ACHN (cell line): ENCODE measurements at places on chromosomes 12 and 14.

DNA sequence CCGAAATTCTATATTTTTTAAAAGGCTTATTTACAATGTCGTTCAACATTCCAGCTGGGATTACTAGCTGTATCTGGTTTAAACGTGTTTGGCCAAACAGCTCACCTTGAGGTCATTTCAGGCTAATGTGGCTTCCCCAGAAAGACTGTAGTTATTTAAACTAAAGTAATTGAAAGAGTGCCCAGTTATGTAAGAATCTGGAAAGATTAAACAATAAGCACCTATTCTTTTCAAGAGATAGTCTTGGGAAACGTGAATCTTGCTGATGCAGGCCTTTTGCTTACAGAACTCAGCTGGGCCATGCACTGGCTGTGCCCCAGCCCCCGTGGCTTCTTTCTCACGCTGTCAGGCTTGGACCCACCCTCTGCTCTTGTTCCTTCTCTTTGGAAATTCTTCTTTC, 24.4 kb downstream of the GLRX5 start:
- DNase-seq: no peak

- DNase-seq: no peak
These were observed 74.9 kb downstream of the CRADD start for GRCh38 chr12:93751864-93752610.

DNA sequence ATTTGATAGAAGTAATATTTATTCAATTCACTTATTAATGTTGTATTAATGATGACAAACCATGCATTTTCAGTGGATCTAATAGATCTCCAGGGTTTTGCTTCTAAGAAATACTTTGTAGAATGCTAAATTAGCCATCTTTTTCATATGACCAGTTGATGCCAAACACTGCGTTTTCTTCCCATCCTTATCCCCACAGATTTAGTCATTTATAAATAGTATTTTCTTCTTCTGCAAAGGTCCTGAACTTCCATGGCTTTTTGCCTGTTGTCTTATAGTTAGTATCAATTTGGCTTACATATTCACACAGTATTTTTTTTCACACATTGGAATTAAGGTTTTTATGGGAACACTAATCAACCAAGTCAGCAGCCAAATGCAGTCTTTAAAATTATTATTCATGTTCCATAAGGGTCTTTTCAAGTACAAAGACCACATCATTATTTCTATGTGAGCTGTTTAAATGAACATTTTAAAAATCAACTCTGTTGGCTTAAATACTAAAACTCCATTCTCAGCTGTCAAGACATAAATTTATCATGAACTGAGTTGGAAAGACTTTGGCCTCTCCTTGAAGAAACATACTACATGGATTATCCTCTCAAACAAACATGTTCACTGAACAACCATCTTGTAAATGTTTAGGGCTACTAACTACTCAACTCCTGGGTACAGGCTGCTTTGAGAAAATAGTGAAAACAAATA, 1278.4 kb upstream of the FLRT2 start:
- DNase-seq: no peak

GRCh38 chr14:69153152-69153872, 393 bp upstream of the DCAF5 start:
- peak; percentile 92 for DNase-seq

DNA sequence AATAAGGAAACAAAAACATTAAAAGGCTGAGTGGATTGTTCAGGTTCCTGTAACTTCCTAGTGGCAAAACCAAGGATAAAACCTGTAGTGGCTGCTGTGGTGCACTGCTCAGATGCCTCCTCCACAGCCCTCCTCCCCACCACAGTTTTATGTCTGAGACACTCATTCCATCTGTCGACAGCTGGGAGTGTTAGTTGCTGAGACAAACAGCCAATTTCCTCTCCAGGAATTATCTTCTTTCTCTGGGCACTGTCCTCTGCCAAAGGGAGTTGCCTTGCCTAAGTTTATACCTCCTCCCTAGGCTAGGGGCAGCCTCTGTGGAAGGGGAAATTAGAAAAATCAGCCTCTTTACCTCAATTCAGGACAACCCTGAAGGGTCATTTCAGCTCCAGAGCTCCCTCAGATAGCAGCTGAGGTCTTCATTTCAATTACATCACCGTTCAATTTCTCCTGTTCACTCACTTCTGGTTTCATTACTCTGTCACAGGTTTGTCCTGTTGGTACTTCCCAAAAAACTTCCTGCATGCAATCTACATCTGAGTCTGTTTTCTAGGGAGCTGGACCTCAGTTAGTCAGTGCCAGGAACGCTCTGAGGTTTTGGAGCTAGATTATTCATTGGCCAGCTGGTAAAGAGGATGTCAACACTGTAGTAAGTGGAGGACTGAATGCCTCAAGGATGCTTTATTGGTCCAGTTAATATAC, 74.9 kb upstream of the ATP2B1 start:
- DNase-seq: no peak

DNA sequence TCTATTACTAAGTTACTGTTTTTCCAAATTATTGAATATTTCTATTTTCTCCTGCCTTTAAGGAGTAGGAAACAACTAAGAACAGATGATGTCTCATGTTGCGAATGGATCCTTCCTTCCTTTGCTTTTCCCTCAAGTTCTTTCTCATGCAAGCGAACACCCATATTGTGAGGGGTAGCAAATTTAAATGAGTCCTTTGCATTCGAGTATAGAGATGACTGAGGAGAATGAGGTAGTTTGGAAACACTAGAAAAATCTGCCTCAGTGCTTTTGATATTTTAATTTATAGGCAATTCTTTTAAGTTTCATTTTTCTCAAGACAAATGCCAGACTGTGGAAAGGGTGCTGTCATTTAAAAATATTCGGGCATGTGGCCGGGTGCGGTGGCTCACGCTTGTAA, 56.1 kb downstream of the TRAF3 start:
- no peak for DNase-seq

DNA sequence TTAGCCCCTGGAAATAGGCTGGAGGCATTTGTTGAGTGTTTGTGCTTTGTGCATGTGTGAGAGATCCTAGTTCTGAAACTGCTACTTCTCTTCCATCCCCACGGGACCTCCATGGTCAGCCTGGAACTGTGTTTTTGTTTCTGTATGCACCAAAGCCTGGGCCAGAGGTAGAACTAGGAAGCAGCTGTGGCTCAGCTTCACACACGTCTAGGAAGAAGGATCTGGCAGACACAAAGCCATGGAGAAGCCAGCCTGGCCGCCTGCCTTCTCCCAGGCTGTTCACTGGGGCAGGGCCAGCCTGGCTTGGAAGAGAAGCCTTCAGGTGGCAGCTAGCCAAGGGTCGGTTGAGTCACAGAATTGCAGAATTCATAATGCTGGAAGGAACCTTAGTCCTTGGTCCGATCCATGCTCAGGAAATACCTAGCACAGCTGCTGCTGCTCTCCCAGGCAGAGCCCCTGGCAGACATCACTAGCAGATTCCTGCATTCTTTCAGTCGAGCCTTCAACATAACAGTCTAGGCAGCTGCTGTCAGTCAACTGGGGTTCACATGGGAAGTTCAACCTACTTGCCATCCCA, 27.0 kb downstream of the RIN3 start:
- peak; percentile 93 for DNase-seq
